Bone marrow (tissue), 2 donors: ENCODE measurements at places on chromosomes 7 and 10.

GRCh38 chr7:132940084-132940483, 141.8 kb downstream of the CHCHD3 start:
- DNase-seq = no peak

- DNase-seq = no peak
These were observed 145.9 kb downstream of the NRCAM start for GRCh38 chr7:108310351-108310750.

- peak; percentile 32 for DNase-seq
These were observed at the start of gene PIK3AP1 for GRCh38 chr10:96720422-96721206. Gene PIK3AP1, minus strand, starts transcription at chr10:96720514. Its CDS starts 120 bp downstream, at chr10:96720394.

- no peak for DNase-seq
These were observed 20.7 kb downstream of the CCDC3 start for GRCh38 chr10:12980713-12981306.

GRCh38 chr7:155972651-155973390, 160.6 kb upstream of the SHH start:
- DNase-seq = no peak

DNA sequence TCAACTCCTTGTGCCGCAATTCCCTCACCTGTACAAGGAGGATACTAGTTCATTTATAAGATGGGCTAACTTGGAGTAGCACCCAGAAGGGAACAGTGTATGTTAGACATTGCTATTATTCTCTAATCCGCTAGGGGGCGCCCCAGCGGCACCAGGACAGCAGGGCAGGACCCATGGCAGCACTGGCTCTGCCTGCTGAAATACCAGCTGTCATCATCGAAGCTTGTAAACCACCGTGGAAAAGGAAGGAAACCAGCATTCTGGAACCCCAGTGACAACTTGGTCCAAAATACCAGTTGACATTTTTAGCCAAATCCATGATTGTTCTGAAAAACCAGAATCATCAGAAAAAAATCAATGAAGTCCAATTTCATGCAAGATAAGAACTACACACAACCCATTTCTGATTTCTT, 134.4 kb downstream of the ITGA8 start:
- DNase-seq = no peak

DNA sequence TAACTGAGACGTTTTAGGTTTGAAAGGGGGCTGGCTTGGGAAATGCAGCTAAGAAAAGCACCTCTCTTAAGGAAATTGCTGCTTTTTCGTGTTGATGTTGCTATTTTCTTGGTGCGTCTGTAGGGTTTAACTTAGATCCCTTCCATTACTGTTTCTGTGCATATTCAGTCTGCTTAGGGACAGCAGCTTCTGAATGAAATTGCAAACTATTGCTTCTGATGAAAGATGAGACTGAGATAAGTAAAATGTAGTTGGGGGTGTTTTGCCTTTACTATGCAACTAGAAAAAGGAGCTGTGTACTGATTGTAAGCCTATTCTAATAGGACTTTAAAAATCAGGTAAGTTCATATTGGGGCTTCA, 772 bp downstream of the HDAC9 start:
- DNase-seq = no peak

DNA sequence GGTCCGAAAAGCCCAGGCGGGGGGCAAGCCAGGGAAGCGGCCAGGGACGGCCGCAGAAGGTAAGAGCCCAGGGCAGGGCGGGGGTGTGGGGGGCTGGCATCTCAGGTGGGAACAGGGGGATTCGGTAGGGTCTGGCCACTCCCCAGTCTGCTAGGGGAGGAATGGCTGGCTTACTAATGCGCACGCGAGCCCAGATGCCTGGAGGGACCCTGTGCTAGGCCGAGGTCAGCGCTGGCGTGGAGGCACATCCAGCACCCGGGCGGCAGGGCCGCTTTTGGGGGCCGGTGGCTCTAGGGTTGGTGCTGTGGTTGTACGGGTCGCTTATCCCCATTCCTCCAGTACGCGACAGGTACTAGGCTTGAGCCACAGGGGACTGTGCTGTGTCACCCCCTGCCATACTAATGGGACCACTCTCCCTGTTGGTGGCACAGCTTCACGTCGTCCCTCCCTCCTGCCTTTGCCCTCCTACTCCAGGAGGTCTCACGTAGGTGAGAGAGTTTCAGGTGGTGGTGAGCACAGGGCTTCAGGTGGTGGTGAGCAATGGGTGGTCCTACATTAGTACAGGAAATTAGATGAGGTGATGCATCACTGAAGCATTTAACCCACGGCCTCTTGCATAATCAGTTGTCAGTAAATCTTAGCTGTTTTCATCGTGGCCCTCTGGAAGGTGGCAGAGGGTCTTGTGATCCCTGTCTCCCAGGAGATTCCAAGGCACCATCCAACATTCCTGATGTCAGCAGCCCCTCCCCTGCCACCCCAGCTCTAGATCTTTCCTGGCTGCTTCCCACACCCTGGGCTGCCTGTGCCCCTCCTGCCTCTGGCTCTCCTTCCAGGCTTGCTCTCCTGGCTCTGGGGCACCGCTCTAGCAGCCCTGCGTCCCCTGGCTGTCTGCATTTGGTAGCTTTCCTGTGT, 971 bp downstream of the AEBP1 start:
- no peak for DNase-seq

- DNase-seq = peak; percentile 86
These were observed 18.2 kb upstream of the CDH23 start for GRCh38 chr10:71378336-71379117.

- DNase-seq = no peak
These were observed 19.1 kb downstream of the FAM3C start for GRCh38 chr7:121376979-121377378.
